Fibroblast of villous mesenchyme (primary cell): ENCODE measurements at places on chromosomes 16 and 17.
A peak's percentile ranks its signal among the peaks of the same experiment; 100 is the strongest.

DNA sequence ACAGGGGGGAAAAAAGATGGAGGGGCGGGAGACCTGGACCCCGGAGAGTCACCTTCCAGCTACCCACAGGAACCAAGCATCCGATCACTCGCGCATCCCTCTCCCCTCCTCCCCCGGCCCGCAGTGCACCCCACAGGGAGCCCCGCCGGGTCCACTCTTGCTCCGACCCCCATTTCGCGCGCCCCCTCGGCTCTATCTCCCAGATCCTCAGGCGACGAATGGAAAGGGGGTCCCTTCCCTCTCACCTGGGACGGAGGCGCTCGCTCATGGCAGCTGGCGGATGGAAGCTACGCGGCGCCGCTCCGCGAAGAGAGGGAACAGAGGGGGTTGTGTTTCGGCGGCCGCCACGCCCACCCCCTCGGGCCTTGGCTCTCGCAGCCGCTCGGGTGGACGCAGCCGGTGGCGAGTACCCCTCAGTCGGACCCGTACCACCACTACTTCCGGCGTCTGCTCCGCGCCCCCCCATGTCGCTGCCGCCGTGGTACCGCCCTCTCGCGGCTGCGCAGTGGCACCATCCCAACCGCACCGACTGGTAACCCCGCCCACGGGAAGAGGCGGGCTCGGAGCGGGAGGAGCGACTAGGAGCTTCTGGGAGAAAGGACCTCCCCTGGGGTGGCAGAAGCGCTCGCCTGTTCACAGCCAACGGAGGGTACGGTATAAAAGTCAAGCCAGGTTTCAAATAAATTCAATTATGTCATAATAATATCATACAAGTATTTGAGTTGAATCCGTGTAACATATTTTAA is 29.7 kb downstream of the CPSF4L start:
- DNase-seq, result peak; percentile 93

GRCh38 chr17:42260318-42260717 is 15.9 kb downstream of the STAT5B start:
- no peak for DNase-seq

DNA sequence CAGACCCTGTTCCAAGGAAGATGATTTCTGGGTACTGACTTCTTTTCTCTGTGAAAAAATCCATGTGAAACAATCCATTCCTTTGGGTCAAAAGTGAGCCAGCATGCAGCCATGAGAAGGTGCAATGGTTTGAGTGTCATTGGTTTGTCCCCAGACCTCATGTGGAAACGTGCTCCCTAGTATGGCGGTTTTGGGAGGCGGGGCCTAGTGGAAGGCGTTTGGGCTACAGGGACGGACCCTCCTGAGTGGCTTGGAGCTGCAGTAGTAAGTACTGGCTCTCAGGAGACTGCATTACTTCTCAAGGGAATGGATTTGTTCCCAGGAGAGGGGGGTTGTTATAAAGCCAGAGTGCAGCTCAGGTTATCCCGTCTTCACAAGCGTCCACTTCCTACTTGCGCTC is 19.4 kb downstream of the ELAC2 start:
- no peak for DNase-seq

DNA sequence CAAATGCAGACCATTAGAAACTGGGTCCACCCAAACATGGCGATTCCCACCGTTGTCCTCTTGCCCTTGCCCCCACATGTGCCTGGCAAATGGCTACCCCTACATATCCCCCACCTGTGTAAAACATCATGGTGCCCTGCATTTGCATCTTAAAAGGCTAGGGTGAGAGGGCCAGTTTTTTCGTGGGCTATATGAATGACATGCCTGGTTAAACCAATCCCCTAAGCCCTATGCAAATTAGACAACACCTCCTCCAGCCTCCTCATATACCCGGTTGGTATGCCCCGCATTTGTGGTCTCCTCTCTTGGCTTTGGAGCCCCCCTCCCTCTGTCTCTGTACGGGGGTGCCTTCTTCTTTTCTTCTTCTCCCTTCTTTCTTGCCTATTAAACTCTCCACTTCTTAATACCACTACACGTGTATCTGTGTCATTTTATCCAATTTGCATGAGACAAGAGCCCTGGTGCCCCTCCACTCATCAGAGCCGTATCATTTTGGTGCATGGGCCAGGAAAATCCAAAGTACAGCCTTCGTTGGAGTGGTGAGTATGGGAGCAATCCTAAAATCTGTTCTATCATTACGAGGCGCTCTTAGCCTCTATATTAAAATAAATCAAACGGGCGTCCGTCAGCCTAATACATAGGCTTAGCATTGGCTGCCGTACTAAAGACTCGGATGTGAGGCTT is 30.1 kb downstream of the QPRT start:
- no peak for DNase-seq

- DNase-seq, result peak; percentile 44
These were observed 18.8 kb upstream of the KRT10 start for GRCh38 chr17:40841246-40841645.

DNA sequence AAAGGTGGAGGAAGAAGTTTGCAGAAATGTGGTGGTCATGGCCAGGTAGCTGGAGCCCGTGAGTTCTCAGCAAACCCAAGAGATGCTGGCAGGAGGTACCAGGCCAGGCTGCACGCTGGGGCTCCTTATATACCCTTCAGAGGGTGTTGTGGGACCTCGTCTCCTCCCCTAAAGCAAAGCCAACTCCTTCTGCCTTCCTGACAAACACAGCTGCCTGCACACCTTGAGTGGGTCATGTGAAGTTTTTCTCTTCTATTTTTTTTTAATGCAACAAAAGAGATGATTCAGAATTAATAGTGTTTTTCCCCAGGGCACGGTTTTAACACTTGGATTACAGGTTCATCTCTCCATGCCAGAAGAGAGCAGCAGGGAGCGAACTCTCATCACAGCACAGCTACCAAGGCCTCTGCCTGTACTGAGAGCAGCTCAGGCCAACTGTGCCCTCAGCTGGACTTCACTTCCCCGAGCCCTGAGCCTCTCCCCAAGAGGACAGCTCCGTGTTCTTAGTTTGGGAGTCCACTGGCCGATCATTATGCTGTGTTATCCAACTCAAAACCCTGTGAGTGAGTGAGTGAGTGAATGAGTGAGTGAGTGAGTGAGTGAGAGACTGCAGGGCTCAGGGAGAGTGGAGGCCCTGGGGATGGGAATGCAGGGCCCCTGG is at the start of gene KRT15:
Gene KRT15 (minus strand): TSS at position 102 of the 661 bp plus-strand sequence. CDS start 63 bp downstream, at position 39.
- no peak for DNase-seq

DNA sequence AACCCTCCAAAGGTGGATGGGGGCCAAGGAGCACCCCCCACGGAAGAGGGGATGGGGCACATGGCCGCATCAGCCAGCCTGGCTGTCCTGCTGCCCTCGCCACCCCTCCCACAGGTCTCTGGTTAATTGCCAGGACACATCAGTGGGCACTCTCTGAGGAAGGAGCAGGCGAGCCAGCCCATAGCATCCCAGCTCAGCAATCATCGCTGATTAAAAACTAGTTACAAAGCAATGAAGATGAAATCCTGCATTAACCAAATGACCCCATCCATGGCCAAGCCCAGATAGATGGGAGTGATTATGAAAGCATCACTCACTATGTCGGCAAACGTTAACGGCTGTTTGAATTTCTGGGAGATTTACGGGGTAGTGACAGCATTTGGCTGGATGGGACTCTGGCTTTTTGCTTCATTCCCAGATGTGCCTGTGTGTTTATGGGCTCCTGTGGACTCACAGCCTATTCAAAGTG is 45.3 kb downstream of the CCDC182 start:
- peak; percentile 19 for DNase-seq

GRCh38 chr17:78400581-78401240 is 22.3 kb downstream of the PGS1 start:
- no peak for DNase-seq

DNA sequence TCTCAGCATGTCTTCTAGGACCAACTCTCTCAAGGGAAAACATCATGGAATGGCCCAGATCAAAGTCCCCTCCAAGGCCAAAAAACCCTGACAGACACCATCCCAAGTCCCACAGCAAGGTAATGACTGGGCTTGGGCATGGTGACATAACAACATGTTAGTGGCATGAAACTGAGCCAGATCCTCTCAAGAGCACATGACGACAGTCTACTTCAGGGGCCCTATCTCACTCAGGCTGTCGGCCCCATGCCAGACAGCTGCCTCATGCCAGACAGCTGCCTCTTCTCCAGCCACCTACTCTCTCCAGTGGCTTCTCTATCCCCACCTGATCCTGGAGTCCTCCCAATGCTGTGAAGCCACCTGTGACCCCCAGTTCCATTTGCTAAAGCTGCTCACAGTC is 18.4 kb downstream of the HSD11B2 start:
- DNase-seq, result no peak

DNA sequence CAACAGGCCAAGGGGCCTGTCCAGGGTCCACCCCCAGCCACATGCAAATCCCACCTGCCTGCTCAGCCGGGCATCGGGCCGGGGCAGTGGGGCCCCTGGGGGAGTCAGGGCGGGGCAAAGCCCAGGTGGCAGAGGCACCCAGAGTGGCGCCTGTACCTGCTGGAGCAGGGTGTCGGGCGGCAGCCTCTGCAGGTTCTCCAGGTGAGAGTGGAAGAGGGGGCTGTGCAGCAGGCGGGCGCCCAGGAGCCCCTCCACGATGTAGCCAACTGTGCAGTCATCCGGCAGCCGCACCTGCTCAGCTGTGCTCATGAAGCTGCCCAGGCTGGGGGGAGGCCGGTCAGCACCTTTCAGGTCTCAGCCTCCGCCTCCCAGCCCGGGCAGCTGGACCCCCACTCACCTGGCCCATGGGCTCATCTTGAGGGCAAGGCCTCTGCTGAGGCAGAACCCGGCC is 2.1 kb downstream of the RFNG start:
- no peak for DNase-seq

GRCh38 chr17:76382351-76382802 is 2.0 kb upstream of the SPHK1 start:
- peak; percentile 58 for DNase-seq

- DNase-seq, result no peak
These were observed 8.4 kb downstream of the CHST6 start for GRCh38 chr16:75486676-75487313.

DNA sequence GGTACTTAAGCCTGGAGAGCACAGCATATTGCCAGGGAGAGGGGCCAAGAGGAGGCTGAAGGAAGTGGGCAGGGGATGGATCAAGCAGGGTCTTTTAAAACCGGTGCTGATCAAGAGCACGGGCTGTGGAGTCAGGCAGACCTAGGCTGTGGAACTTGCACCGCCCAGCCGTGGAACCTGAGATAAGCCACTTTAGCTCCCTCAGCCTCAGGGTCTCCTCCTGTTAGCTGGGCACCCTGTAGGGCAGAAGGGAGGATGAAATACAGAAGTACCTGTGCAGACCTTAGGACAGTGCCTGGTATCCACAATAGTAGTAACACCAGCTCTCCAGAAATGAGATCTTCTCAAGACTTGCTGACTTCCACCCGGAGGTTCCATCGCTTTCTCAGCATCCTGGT is 9.3 kb downstream of the ODAD4 start:
- no peak for DNase-seq

DNA sequence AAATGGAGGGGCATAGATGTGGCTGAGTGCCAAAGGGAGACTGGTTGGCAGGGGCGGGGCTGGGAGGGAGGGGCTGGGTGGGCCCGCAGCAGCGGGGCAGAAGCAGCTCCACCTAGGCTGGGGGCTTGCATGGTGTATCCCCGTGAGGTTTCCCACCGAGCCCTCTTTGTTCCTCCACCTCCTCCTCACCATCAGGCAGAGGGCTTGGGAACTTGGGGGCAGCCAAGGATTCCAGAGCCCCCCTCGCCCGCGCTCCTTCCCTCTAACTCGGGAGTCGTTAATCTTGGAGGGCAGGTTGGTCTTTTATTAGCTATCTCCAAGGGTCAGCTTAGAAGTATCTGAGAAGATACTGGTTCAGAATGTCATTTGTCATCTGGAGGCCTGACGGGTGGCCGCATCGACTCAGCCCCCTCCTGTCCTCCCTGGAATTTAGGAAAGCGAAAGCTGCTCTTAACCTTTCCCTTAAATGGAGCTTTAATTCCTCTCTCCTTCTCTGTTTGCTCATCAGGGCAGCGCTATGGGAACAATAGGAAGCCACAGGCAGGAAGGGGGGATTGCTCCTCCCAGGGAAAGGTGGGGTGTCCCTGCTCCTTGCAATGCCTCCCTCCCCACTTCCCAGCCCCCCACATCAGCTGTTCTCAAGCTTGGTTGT is 274.3 kb upstream of the XYLT1 start:
- no peak for DNase-seq

GRCh38 chr17:2040219-2040827 is 1.5 kb upstream of the OVCA2 start:
- no peak for DNase-seq

- no peak for DNase-seq
These were observed 298.4 kb upstream of the SALL1 start for GRCh38 chr16:51449441-51449840.

DNA sequence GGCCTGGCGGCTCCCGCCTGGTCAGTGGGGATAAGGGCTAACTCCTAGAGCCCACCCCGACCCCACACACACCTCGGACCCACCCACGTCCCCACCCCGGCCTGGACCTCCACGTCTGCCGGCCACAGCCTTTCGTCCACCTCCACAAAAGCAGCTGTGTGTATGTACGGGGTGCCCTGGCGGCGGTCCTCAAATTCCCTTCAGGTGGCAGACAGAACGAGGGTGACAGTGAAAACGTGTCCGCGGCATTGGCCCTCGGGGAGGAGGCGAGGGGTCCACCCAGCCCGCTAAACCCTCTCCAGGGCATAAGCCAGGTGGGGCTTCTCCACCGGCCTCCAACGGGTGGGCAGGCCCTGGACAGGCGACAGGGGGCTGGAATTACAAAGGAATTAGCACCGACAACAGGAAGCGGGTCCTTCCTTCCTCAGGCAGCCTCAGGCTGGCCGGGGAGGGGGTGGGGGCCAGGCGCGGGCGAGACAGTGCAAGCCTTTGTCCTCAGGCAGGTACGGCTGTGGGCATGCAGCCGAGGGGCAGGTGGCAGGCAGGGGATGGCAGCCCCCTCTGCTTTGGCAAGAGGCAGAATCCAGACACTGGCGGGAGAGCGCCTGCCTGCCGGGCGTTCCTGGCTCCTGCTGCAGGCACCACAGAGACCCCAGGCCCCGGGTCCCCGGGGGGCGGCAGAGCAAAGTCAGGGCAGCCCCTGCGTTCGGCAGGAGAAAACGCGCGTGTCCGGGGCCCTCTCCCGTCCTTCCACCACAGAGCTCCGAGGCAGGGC is 12.3 kb upstream of the PITPNA start:
- no peak for DNase-seq

DNA sequence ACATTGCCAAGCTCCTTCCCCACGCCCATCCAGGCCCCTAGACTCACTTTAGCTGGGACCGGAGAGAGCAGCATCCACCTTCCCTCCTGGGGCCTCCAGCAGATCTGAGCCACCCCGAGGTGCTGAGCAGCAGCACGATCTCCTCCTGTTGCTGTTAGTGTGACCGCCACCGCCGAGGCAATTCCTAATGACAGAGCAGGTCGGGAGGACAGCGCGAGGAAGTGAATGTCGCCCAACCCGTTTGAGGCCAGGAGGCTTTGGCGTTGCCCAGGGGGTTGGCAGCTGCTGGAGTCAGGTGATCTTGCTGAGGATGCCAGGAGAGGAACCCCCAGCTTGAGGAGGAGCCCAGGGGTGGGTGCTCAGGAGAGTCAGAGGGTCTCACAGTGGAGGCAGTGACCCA is at the start of gene RNF222:
Gene RNF222 (minus strand): TSS at position 192 of the 400 bp plus-strand sequence. CDS start 4,366 bp downstream, outside the sequence.
- no peak for DNase-seq

DNA sequence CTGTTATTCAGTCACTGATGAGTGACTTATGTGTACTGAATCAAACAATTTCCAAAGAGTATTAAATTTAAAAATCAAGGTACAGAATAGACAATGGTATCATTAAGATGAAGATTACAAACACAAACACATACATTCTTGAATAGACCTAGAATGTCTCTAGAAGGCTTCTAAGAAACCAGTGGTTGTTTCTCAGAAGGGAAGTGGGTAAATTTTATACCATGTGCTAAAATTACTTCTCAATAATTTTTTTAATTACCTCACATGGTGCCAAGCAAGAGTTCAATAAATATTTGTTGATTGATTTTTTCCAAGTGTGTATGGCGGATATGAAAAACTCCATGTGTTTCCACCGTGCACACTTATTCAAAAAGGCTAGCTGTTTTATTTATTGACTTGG is 6.4 kb downstream of the DYNLRB2 start:
- DNase-seq, result no peak
